Activated CD4-positive, CD25-positive, alpha-beta regulatory T cell treated with anti-CD3 and anti-CD28 coated beads, Interleukin-2, amount 50 U/mL, for 16 hours (primary cell): ENCODE measurements at places on chromosomes 12 and 14.

GRCh38 chr14:26993556-26993955 is 395.7 kb upstream of the NOVA1 start:
- DNase-seq = no peak

DNA sequence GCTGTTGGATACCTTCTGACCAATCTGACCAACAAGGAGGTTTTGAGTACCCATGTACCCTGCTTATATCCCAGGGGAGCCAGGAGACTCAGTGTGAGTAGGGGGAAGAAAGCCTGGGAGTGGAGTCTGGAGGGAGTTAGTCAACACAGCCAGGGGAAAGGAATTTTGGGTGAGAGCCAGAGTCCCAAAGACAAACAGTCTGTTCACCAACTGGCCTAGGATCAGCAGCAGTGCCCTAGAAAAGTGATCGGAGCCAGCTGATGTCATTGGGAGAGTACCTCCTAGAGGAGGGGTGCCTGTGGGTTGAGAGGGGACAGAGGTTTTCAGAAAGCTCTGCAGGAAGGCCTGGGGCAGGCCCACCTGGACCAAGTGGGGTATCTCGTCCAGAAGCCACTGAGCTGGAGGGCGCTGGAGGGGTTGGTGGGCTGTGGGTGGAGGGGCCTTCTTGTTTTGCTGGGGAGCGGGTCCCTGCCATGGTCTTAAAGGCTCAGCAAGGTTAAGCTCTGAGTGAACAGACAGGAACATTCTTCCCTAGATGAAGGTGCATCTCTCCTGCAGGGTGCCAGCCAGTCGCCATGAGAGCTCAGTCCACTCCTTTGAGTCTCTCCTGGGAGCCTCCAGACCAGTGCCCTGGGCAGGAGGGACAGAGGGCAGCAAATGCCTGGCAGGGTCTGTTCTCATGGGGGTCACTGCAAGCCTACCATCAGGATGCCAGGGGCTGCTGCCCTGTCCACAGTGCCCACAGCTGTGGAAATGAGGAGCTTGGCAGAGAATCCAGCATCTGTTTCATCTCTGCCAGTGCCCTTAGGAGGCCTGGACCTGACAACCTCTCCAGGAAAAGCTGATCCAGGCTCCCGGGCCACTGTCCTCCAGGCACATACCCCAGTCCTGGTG is 63.6 kb downstream of the CHGA start:
- DNase-seq = no peak

- DNase-seq = no peak
Observed at GRCh38 chr14:71472356-71473340, 459.6 kb upstream of the RGS6 start.

DNA sequence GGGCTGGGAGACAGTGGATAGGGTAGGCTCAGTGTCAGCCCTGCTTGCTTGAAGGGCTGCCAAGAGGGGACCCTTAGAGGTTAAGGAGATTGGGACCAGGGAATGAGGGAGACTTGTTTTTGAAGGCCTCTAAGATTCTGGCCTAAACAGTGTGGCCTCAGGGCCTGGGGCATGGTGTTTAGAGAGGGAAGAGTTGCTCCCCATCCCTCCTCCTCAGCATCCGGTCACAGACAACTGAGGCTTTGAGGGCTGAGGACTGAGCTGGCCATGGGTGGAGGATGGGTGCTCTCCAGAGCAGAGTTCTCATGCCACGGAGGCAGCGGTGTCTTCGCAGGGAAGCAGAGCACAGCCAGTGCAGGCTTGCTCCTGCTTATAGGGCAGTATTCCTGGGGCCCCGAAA is 49.4 kb downstream of the KRT80 start:
- DNase-seq = no peak

DNA sequence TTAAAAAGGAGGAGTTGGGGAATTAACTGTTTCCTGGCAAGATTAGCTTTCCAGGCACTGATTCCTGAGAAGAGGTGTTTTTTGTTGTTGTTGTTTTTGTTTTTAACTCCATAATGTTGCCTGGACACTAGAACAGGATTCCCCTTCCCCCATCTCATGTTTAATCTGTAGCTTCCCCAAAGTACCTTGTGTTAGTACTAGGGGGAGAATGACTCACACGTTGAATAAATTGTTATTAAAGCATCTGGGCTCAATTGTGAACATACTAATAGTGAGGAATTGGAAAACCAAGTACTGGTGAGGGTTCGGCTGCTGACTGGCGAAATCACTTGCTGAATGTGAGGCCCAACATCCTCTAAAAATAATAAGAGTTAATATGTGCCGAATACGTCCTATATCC is 1.3 kb upstream of the GNG2 start:
- DNase-seq = no peak

DNA sequence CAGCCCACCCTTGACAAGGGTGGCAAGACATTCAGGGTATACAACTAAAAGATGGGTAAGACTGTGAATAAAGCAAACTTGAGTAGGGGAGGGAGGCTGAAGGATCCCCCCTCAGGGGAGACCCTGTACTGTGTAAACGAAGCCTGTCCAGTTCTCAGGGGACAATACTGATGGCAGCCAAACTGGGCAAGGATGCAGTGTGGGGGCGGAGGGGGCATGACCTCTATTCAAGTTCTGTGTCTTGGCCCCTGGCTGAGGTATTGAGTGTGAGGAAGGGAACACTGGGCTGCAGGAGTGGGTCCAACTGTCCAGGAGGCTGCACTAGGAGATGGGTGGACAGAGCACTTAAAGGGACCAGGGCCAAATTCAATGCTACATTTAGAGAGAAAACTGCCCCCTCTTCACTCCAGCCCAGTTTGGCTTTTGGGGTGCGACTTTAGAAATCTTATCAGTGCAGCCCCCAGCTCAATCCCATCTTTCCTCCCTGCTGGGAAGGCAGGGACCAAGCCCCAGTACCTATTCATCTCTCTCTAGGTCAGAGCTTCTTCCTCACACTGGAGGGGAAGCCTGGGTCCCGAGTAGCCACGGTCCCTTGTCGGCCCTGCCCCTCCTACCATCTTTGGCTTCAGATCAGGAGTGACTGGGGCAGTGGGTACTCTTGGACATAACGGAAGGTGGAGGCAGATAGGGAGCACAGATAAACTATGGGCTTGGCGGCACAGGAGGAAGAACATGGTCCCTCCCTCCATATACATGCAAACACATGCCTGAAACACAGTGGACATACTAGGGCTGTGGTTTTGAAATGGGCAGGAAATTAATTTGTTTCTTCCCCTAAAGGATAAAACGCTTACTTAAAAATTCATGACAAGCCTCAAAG is 11.8 kb downstream of the SLC39A5 start:
- no peak for DNase-seq

DNA sequence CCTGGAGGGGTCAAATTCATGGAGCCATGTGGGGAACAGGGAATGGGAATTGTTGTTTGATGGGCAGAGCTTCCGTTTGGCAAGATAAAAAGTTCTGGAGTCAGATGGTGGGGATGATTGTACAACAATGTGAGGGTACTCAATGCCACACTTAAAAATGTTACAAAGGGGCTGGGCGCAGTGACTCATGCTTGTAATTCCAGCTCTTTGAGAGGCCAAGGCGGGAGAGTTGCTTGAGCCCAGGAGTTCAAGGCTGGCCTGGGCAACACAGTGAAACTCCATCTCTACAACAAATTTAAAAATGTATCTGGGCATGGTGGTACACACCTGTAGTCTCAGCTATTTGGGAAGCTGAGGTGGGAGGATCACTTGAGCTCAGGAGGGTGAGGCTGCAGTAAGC is 66.0 kb upstream of the DIO3 start:
- DNase-seq = no peak

- DNase-seq = no peak
Observed at GRCh38 chr12:20572451-20572850, 122.7 kb upstream of the SLCO1C1 start.

GRCh38 chr12:86837246-86837645 is 581.1 kb upstream of the MGAT4C start:
- no peak for DNase-seq

- DNase-seq = no peak
Observed at GRCh38 chr14:21068521-21069387, 1.4 kb upstream of the ARHGEF40 start.

DNA sequence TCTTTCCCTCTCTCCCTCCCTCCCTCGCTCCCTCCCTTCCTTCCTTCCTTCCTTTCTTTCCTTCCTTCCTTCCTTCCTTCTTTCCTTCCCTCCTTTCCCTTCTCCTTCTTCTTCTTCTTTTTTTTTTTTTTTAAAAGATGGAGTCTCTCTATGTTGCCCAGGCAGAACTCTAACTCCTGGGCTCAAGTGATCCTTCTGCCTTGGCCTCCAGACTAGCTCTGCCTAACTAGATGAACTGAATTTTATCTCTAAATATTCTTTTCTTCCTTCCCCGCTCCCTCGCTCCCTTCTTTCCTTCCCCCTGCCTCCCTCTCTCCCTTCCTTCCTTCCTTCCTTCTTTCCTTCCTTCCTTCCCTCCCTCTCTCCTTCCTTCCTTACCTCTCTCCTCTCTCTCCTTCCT is 170.5 kb upstream of the LHX5 start:
- no peak for DNase-seq

GRCh38 chr12:62604373-62604772 is 137.7 kb downstream of the MON2 start:
- no peak for DNase-seq

DNA sequence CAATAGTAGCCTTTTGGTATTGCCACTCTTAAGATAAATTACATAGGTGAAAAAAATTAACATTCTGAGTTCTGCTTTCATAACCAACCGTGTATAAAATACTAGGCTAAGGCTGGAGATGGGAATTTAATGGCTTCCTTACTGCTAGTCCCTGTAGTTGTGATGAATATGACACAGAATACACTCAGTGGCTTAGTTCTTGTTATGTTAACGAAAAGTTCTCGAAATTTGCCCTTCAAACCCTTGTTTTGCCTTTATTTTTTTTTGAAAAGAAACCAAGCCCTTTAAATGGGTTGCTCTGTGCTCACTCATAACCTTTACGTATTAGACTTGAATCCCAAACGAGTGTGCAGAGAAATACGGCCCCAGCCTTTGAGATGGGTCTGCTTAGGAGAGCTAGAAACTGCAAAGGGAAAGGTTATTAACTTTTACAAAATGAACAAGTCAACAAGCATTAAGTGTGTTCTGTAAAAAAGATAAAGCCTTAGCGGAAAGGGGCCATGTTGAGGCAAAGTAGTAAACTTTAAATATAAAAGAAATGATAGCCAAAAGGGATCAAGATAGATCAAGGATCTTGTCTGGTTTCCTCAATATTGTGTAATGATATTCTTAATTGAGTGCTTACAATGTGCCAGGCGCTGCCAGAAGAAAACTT is 1.7 kb downstream of the NUDT4 start:
- no peak for DNase-seq

DNA sequence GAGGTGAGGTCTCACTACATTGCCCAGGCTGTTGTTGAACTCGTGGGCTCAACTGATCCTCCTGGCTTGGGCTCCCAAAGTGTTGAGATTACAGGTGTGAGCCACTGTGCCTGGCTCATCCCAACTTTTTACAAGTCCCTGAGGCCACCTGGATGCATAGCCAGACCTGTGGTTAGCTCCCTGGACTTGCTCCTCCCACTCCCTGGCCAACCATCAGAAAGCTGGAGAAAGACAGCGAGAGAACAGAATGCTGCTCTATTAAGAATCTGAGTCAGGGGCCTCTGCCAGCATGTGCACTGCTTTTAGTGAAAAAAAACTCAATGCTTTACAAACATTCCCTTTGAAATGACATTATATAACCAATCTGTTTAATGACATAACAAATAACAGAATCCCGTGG is 78.2 kb downstream of the RBM19 start:
- no peak for DNase-seq

- DNase-seq = no peak
Observed at GRCh38 chr14:105733081-105734065, 207.0 kb downstream of the TMEM121 start.

DNA sequence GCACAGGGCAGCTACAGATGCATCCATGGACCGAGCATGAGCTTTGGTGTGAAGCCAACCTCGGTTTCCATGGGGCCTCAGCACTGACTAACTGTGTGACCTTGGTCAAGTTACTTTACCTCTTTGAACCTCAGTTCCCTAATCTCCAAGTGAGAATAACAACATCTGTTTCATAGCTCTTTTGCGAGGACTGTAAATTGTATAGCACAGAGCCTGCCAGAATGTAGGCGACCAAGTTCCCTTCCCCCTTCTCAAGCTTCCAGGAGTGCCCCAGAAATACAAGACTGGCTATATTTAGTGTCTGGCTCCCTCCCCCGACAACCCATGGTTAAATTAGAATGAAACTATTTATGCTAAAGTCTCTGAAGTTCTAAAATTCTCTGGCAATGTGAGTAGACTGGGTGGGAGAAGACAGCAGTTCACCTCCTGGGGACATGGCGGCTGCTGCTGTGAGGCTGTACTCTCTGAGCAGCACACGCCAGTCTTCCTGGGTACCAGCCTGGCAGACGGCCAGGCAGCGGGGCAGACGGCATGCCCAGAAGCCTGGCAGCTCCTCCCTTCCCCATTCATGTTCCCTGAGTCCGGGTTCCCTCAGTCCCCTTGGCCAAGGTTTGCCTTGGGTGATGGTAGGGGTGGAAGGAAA is 22.0 kb upstream of the TMED10 start:
- DNase-seq = no peak

GRCh38 chr12:89663577-89664357 is 44.9 kb downstream of the ATP2B1 start:
- no peak for DNase-seq

GRCh38 chr14:51504669-51505068 is 147.0 kb upstream of the FRMD6 start:
- no peak for DNase-seq

- DNase-seq = no peak
Observed at GRCh38 chr14:61877035-61877390, 114.8 kb downstream of the SNAPC1 start.

DNA sequence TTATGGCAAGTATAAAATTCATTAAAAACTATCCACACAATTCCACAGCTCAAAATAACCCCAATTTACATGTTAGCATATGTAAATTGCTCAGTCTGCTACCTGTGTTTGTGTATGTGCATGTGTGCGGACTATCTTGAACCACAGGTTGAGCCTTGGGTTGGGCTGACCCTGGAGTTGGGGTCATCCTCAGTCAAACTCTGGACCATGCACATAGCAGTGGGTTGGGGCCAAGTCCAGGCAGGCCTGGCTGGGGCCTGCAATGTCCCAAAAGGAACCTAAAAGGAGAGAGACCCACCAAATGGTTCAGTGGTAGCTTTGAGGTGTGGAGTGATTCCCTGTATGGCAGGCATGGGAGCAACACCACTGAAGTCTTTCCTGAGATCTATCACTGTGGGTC is 156.1 kb downstream of the FOXN3 start:
- DNase-seq = no peak
